ENCODE measurements at places on chromosomes 12 and 14.
A peak's percentile ranks its signal among the peaks of the same experiment; 100 is the strongest.

GRCh38 chr12:106914796-106915634 is 40.7 kb upstream of the TMEM263 start:
- DNase-seq = no peak

DNA sequence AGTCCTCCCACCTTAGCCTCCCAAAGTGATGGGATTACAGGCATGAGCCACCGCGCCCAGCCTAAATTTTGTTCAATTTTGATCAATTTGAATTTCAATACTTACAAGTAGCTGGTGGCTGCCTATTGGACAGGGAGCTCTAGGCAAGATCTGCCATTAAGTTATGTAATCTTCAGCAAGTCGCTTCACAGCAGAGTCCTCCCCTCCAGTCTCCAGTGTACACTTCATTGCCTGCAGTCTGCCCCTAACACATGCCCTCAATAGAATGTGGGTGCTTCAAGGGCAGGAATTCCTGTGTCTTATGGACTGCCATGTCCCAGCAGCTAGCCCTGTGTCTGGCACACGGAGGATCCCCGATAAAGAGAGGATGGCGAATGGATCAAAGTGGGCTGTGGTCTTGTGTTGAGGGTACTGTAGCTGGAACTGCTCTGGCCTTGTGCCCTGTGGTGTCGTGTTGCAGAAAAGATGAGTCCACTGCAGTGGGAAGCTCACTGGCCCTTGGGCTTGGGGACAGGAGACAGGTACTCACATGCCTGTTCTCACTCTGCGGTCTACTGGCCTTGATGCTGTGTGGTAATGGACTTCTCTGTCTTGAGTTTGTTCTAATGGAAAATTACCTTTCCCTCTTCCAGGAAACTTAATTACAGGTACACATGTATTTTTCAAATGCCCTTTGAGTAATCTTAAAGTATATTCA is 67.6 kb downstream of the TECPR2 start:
- no peak for DNase-seq

- no peak for DNase-seq
Observed at GRCh38 chr12:105982022-105982421, 156.7 kb downstream of the NUAK1 start.

DNA sequence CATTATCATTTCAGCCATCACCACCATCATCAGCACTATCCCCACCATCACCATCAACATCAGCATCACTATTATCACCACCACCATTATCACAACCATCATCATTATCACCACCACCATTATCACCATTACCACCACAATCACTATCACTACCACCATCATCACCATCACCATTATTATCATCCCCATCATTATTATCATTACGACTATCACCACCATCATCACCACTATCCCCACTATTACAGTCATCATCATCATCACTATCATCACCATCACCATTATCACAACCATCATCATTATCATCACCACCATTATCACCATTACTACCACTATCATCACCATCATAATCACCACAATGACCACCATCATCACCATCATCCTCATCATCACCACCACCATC is 50.4 kb upstream of the CMKLR1 start:
- no peak for DNase-seq

DNA sequence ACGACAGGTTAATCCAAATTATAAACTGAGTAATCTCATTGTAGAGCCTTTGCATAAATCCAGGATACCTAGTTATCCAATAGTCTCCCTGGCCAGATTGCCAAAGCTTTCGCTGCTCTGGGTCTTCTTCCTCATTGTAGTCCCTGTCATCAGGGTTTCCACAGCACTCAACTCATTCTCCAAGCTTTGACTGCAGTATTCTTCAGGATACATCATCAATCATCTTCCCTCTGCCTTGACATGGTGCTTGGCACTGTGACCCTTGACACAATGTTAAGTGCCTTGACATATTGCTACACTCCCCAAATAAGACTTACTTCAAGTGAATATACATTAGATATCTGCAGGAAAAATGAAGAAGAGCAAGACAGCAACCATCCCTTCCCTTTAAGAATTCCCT is 60.1 kb upstream of the RESF1 start:
- DNase-seq = no peak

GRCh38 chr12:30010071-30011052 is 226.6 kb upstream of the TMTC1 start:
- no peak for DNase-seq

GRCh38 chr12:55320201-55320600 is 6.1 kb downstream of the OR6C1 start:
- DNase-seq = no peak

DNA sequence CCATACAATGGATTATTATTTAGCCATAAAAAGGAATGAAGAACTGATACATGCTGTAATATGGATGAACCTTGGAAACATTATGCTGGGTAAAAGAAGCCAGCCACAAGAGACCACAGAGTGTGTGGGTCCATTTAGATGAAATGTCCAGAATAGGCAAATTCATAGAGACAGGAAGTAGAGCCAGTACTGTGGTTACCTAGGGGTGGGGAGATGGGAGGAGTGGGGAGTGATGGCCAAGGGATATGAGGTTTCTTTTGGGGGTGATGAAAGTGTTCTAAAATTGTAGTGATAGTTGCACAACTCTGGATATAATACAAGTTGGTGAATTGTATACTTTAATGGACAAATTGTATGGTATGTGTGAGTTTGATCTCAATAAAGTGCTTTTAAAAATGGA is 18.6 kb downstream of the JDP2 start:
- no peak for DNase-seq

DNA sequence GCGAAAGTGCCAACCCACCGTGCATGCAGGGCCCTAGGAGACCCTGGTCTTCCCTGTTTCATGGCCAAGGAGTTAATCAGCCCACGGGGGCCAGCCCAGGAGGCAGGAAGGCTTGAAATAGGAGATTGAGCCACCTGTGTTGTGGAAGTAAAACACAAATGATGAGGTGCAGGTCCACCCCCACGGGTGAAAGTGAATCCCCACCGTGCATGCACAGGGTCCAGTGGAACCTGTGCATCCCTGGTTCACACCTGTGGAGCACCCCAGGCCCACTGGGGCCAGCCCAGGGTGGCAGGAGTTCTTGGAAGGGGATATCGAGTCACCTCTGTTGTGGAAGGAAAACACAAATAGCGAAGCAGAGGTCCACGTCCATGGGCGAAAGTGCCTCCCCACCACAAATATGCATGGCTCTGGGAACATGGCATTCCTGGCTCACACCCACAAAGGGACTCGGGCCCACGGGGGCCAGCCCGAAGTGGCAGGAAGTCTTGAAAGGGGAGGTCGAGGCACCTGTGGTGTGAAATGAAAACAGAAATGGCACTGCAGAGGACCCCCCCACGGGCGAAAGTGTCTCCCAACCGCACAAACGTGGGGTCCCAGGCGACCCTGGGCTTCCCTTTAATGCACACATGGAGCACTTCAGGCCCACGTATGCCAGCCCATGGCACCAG is 381.5 kb downstream of the ALG10 start:
- no peak for DNase-seq

GRCh38 chr14:30799933-30800332 is 74.4 kb upstream of the COCH start:
- DNase-seq = no peak

DNA sequence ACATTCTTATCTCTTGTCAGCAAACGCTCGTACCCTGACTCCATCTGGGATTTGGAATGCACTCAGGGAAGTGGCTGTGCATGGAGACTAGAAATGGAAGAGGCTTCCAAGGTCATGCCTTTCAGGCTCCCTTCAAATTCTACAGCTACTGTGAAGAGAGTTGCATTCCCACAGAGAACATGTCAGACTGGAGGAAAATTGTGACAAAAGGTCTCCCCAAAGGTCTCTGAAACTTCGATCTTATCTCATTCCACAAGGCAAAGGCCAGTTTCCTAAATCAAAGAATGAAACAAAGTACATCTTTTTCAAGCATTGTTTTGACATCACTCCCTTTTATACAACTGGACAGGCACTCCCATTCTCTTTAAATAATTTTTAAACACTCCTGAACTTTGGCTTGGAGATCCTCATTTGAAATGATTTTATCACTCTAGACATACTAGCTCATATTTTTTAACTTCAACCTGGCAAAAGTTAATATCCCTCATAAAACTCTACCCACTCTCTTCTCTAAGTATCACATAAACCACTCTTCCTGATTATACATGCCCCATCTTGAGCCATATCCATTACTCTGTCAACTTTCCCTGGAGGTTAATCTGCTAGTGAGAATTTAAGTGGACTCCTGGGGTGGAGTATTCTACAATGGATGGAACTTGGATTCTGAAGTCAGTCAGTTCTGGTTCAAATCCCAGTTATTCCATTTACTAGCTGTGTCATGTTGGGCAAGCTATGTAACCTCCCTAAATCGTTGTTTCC is 218.1 kb upstream of the HMGA2 start:
- no peak for DNase-seq

GRCh38 chr12:48145981-48146380 is 11.3 kb downstream of the ASB8 start:
- no peak for DNase-seq

DNA sequence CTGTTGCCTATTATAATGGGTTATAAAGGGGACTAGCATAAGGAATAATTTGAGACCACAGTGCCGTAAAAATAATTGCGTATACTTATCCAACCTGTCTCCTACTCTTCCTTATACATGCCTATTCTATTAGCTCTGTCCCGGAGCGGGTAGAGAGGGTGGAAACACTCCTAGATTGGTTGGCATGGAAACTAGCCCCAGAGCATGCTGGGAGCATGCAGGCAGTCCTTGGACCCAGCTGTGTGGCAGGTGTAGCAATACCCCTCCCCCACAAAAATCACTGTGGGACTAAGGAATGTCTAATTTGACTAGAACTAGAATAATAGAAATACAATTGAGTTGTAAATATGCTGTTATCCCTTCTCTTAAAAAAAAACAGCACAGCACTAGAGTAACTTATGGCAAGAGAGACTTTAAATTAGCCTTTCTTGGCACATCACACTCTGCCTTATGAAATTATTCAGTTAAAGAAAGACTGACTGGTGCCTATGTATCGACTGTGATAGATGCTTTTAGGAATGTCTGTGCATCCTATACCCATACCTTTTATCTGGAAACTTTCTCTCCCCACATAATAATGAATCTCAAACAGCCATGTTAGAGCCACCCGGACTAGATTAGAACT is 244.0 kb upstream of the DAAM1 start:
- DNase-seq = no peak

GRCh38 chr12:25328072-25328712 is 77.5 kb upstream of the KRAS start:
- DNase-seq = peak; percentile 13

DNA sequence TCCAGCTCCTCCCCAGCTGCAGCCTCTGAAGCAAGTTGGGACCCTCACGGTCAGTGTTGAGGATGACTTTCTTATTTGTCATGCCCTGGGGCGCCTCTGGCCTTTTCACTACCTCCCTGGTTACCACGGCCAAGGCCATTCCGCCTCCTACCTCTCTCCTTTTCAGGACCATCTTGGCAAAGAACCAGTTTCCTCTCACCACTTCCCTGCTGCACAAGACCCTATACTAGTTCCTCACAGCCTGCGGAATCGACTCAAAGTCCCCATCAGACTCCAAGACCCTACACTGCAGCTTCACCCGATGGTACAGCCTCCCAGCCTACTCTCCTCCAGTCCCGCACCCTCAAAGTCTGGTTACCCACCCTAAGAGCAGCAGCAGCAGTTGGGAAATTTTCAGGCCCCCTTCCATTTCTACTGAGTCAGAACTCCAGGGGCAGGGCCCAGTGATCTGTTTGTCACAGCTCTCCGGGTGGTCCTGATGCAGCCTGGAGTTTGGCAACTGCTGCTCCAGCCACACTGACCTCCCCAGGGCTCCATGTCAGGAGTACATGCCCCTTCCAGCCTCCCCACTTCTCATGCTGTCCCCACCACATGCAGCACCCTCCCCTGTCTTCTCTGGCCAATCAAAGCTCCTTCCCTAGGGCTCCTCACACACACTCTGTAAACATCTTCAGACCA is 5.4 kb downstream of the VWF start:
- DNase-seq = no peak

GRCh38 chr12:132562489-132563021 is 47.8 kb downstream of the LRCOL1 start:
- DNase-seq = no peak

DNA sequence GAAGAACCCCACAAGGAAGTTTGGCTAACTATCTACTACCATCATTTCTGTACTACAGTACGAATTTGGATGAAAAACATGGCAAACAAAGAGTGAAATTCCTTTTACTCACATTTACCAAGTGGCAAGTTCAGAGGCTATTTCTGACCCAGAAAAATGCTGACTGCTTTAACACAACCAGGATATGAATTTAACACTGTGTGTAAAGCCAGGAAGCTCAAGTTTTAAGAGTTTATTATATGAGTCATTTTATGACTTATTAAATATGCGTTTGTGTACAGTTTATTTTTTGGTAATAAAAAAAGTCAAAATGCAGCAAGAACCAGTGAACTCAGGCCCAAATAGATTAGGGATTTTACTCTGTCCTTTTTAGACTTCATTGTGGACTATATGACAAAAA is 58.4 kb upstream of the STAC3 start:
- no peak for DNase-seq

DNA sequence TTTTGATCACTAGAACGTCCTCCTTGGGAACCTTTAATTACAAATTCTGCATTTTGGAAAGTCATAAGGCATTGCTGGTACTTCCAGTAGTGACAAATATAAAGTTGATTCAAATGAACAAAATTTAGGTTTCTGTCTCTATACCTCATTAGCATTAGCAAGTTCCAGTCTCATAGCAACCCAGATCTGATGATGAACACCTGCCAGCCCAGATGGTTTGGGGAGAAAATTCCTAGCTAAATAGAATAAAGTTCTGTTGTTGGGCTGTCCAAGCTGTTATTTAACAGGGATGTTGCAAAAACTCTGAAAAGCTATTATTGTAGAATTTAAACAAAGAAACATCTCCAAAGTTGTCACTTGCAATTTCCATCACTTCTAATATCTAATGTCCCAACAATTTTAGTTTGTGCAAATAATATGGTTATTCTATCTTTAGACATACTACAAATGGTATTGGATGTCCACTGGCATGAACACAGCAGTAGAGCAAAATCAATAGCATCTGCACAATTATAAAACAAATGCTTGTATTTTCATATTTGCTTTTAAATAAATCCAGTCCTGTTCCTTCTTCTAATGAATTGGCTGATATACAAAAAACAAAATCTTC is 299.4 kb downstream of the SLC16A7 start:
- DNase-seq = no peak

- no peak for DNase-seq
Observed at GRCh38 chr12:5912011-5912410, 33.0 kb downstream of the ANO2 start.

DNA sequence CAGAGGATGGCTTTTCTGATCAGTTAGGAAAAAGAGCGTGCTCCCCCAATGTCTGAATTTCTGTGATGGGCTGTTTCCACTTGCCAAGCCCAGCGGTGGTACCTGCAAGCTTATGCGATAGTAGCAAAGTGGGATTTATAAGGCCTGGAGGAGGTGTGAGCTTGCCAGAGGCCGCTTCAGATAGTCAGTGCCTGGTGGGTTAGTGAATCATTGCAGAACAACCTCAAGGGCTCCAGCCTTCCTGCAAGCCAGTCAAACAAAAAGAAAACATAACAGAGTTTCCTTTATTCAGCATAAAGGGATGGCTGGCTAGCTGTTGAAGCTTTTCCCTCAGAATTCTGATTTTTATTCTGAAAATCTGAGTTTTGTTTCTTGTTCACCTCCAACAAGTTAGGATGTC is 7.6 kb upstream of the BMP4 start:
- no peak for DNase-seq
